ENCODE measurements at places on chromosomes 12 and 14.
A peak's percentile ranks its signal among the peaks of the same experiment; 100 is the strongest.

DNA sequence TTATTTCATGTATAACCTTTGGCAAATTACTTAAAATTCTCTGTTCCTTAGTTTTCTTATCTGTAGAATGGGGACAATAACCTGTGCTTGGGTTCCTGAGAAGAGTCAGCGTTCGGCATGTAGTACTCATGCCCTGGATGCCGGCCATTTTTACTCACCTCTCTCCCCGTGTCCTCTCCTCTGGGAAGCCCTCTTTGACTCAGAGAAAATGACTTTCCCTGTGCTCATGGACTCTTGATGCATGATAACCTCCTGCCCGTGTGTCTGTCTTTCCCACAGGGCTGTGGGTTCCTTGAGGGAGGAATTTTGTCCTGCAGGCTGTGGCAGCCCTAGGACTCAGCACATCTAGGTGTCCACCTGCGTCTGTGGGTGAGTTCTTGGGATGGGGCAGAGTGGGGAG lies 5.8 kb upstream of the C1RL start:
- no peak for DNase-seq

- peak; percentile 27 for DNase-seq
Measured at GRCh38 chr12:40727774-40728483, 35.7 kb downstream of the CNTN1 start.

GRCh38 chr12:94749890-94750289 lies 99.5 kb upstream of the TMCC3 start:
- no peak for DNase-seq

DNA sequence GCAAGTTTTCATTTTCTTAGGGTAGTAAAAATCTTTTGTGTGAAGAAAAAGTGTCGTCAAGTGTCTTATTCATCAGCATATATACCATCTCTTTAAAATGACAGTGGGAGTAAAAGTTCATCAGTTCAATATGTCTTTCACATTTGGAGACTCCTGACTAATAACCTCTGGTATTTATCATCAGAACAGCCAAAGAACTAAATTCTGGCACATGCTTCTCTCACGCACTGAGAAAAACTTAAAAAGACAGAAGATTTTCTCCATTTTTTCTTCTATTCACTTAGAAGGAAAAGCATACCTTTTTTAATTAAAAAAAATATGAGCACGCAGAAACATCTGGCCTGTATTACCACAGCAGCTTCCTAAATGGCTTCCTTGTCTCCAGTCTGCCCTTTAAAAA lies 265.7 kb downstream of the AKAP6 start:
- no peak for DNase-seq

DNA sequence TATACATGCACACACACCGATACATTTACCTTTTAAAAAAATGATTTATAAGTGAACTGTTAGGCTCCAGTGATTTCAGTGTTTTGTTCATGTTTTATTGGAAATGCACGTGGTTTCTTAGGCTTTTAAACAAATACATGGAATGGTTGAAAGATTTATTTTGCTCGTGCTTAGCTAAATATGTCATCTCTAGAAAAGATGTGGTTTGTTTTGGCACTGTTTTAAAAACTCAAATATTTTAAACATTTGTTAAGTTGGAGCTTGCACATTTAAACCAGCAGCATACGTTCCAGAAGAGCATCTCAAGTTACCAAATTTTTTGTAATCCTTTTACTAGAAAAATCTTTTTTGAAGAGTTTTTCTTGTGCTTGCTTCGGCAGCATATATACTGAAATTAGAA lies 44.5 kb downstream of the FOXA1 start:
- DNase-seq, result no peak

DNA sequence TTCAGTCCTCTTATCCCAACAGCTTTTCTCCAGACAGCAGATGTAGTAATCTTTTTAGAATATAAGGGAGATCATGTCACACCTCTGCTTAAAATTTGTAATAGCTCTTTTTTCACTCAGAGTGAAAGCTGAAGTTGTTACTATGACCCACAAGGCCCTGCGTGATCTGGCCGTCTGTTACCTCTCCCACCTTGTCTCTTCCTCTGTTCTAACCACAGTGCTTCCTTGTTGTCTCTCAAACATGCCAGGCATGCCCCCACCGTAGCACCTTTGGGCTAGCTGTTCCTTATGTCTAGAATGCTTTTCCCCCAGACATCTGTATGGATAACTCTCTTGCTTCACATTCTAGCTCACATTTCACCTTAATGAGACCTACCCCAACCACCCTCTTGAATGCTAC lies 6.5 kb downstream of the NECAP1 start:
- no peak for DNase-seq

DNA sequence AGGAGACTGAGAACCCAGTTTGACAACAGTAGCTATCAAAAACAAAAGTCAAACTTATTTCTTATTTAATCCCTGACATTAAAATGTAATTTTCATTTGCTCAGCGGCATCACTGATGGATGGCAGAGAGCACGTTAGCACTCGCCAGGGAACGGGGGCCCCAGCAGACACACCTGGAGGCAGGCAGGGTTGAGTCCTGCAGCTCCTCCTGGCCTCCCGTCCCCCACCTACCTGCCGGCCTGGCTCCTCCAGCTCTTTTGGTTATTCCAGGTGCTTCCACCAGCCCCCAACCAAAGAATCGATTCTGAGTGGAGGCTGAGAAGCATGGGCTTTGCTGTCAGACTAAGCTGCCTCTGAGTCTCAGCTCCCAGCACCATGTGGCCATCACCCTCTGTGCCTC lies 113.6 kb downstream of the PHETA1 start:
- no peak for DNase-seq

GRCh38 chr12:44649693-44650092 lies 226.4 kb downstream of the NELL2 start:
- DNase-seq, result no peak

- DNase-seq, result peak; percentile 24
Measured at GRCh38 chr14:77641534-77642341, 25.3 kb upstream of the SPTLC2 start.

DNA sequence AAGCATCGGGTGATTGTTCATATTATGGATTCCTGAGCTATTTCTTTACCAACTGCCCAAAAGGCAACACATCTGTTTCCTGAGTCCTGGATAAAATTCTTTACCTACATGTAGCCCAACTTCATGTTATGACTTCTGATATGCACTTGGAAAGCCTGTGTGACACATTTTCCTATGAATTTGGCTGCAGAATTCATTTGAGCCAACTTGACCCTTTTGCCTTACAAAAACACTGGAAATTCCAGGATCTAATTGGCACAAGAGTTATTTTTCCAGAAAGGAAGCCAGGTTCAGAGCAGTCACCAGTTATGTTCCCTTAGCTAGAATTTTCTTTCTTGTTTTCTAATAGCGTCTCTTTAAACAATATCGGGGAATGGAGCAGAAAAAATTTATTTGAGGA lies 202.5 kb upstream of the LRIG3 start:
- no peak for DNase-seq

Measured in ELF-1 (cell line).